A375 (cell line): ENCODE measurements at places on chromosomes 16 and 17. TPM values are rescaled to one million over a fixed set of nuclear protein-coding genes. Genes with fewer than 3 reads are reported as not detected.

PIK3R6 gene
- 0.04 TPM in 1 of 2 replicates, not detected in the other for total RNA-seq

SDR42E2 gene
- total RNA-seq, result not detected in 2 replicates

SLC38A8 gene
- not detected in 2 replicates for total RNA-seq

KRT28 gene
- not detected in 2 replicates for total RNA-seq

RGS11 gene
- 0.04 and 0.08 TPM in 2 replicates for total RNA-seq

KRTAP1-1 gene
- total RNA-seq, result not detected in 2 replicates

KRT13 gene
- total RNA-seq, result not detected in 2 replicates

NHLRC4 gene
- 0.11 and 0.56 TPM in 2 replicates for total RNA-seq

ASPA gene
- not detected in 2 replicates for total RNA-seq

IKZF3 gene
- 0.08 and 0.29 TPM in 2 replicates for total RNA-seq

PRR11 gene
- 22.2 and 24.7 TPM in 2 replicates for total RNA-seq

CARHSP1 gene
- total RNA-seq, result 159 and 207 TPM in 2 replicates

YBX2 gene
- not detected in 2 replicates for total RNA-seq

KRT36 gene
- total RNA-seq, result not detected in 2 replicates

C17orf78 gene
- total RNA-seq, result not detected in 2 replicates

CFAP97D1 gene
- not detected in 2 replicates for total RNA-seq

PDE6G gene
- total RNA-seq, result 0.64 TPM in 1 of 2 replicates, not detected in the other

ITGA3 gene
- total RNA-seq, result 360 and 393 TPM in 2 replicates

SLC35G3 gene
- total RNA-seq, result not detected in 2 replicates
